ENCODE measurements at places on chromosomes 12 and 14.
A peak's percentile ranks its signal among the peaks of the same experiment; 100 is the strongest.

- DNase-seq = no peak
These were observed 2.8 kb downstream of the ZNF219 start for GRCh38 chr14:21095430-21096205.

GRCh38 chr14:98906123-98906995, 365.6 kb downstream of the BCL11B start:
- DNase-seq = no peak

- DNase-seq = no peak
These were observed 277.9 kb upstream of the E2F7 start for GRCh38 chr12:77343291-77343690.

GRCh38 chr14:50792634-50793068, 38.3 kb downstream of the NIN start:
- no peak for DNase-seq

DNA sequence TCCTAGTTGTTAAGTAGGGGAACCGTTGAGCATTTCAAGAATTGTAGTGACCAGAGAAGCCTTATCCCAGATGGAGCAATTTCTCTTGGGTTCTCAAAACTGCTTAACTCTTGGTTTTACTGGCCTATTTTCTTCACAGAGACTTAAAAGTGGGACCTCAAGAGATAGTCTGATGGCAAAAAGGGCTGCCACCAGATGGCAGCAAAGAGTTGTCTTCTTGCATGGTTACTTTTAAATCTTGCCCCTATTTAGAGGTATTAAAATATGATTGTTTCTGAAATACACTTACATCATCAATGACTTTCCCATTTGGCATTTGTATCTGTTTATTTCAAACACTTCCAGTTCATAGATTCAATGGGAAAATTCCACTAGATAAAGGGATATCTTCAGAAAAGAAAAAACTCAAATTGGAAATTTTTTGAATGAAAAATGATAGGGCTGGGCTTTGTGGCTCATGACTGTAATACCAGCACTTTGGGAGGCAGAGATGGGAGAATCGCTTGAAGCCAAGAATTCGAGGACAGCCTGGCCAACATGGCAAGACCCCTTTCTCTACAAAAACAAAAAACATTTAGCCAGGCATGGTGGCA, 69.9 kb upstream of the CNTN1 start:
- no peak for DNase-seq

DNA sequence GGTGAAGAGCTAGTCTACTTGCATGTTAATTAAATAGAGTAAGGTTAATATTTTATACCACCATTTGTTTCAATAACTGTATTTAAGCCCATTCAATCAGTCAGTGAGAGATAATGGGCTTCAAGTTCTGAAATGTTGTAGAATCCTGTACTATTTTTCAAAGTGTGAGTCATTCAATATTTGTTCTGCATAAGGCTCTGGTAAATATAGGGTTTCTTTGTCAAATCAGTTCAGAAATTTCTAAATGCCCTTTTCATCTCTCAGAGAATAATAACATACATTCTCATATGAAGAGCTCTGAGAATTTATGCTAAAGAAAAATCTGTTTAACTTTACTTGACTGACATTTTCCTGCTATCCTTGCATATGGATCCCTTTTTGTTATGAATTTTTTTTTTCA, 493.3 kb downstream of the TMTC2 start:
- DNase-seq = no peak

DNA sequence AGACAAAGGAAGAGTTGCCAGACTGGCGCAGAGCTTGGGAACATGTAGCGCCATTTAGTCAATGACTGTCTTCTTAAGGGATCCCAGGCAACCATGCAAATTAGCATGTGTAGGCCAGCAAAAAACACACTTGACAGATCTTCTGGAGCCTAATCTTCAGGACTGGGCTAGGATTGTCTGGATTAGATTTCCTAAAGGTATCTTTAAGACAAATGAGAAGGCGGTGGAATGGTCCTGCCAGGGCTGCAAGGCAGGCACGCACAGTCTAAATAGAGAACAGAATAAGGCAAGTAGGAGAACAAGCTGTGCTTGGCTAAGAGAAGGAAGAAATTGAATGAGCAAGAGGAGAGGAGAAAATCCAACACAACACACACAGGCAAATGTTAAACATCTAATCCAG, 80.0 kb downstream of the CIT start:
- no peak for DNase-seq

GRCh38 chr12:95126076-95126475, 52.7 kb upstream of the NR2C1 start:
- DNase-seq = no peak

DNA sequence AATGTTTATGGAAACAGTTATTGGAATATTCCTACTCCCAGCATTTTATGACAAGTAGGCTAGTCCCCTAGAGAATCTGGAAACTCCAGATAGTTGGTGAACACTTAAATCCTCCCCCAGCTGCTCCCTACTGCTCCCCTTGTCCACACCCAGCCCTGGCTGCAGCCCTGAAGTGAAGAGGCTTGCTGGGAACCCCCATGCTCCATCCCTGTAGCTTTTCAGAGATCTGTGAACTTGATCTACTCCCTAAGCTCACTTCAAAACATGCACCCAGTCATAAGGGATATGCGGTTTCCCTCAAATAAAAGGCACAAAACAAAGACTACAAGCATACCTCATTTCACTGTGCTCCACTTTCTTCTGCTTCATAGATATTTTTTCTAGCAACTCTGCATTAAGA, 33.2 kb downstream of the EGLN3 start:
- DNase-seq = no peak

- no peak for DNase-seq
These were observed 84.4 kb upstream of the HIF1A start for GRCh38 chr14:61610900-61611299.

GRCh38 chr12:124764451-124764850, 99.2 kb downstream of the SCARB1 start:
- no peak for DNase-seq

DNA sequence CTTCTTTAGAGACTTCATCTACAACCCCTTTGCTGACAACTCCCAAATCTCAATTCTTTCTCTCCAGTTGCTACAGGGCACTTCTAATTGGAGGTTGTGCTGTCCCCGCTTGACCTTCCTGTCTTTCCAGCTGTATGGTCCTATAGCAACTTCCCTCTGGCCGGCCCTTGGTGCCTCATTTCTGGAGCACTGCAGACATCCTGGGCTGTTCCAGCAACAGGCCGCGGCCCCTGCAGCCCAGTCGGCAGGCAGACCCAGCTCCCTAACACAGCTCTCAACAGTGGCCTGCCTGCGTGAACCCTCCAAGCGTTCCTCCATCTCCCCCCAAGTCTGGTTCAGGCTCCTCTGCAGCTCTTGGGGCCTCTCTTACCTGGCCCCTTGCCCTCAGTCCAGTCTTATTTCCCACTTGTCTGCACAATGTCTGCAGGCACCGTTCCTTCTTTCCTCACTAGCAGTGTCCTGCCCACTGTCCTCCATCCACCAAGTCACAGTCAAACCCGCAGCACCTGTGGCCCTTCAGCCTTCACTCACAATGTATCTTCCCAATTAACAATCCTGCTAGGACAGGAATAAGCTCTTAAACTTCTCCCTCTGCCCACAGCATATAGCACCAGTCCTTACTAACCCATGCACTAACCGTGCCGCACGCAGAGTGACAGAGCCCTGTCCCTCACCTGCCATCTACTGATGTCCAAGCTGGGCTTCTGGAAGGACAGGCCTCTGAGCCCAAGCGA, 1.6 kb upstream of the EML1 start:
- peak; percentile 4 for DNase-seq
